Right cardiac atrium (tissue), 5 donors: ENCODE measurements at places on chromosomes 7 and 10. TPM values are rescaled to one million over a fixed set of nuclear protein-coding genes. Genes with fewer than 3 reads are reported as not detected.

The AOAH gene
- total RNA-seq = 3.1 TPM

The DDX50 gene
- 26.7 TPM for total RNA-seq

The WNT8B gene
- not detected for total RNA-seq

The ZNF485 gene
- total RNA-seq = 1.7 TPM

The ASAH2 gene
- total RNA-seq = 1.4 TPM

The FKBP6 gene
- total RNA-seq = not detected

The NXPH1 gene
- total RNA-seq = not detected

The SLC26A5 gene
- not detected for total RNA-seq

The DNAH11 gene
- total RNA-seq = 6.3 TPM

The VGF gene
- not detected for total RNA-seq

The NRG3 gene
- total RNA-seq = 3.4 TPM

The ZNF425 gene
- total RNA-seq = 0.72 TPM

The GBX1 gene
- not detected for total RNA-seq

The IFIT3 gene
- 8.1 TPM for total RNA-seq

The WASHC2C gene
- 50.1 TPM for total RNA-seq

The GPRIN2 gene
- total RNA-seq = not detected

The NPFFR1 gene
- not detected for total RNA-seq

The AGAP9 gene
- 4.6 TPM for total RNA-seq

The GARIN1A gene
- total RNA-seq = 2.5 TPM

The PIP gene
- not detected for total RNA-seq

The HTR7 gene
- 0.26 TPM for total RNA-seq

The GPR26 gene
- not detected for total RNA-seq

The KCP gene
- total RNA-seq = 0.28 TPM

The STOX1 gene
- 0.15 TPM for total RNA-seq

The SFTPA1 gene
- total RNA-seq = 3.7 TPM

The POU6F2 gene
- total RNA-seq = 3.2 TPM

The PVRIG gene
- total RNA-seq = not detected

The MKX gene
- 0.31 TPM for total RNA-seq

The PODXL gene
- total RNA-seq = 66.3 TPM

The CACNA2D1 gene
- total RNA-seq = 55.2 TPM
